8988T (cell line): ENCODE measurements at places on chromosomes 13 and 19.

DNA sequence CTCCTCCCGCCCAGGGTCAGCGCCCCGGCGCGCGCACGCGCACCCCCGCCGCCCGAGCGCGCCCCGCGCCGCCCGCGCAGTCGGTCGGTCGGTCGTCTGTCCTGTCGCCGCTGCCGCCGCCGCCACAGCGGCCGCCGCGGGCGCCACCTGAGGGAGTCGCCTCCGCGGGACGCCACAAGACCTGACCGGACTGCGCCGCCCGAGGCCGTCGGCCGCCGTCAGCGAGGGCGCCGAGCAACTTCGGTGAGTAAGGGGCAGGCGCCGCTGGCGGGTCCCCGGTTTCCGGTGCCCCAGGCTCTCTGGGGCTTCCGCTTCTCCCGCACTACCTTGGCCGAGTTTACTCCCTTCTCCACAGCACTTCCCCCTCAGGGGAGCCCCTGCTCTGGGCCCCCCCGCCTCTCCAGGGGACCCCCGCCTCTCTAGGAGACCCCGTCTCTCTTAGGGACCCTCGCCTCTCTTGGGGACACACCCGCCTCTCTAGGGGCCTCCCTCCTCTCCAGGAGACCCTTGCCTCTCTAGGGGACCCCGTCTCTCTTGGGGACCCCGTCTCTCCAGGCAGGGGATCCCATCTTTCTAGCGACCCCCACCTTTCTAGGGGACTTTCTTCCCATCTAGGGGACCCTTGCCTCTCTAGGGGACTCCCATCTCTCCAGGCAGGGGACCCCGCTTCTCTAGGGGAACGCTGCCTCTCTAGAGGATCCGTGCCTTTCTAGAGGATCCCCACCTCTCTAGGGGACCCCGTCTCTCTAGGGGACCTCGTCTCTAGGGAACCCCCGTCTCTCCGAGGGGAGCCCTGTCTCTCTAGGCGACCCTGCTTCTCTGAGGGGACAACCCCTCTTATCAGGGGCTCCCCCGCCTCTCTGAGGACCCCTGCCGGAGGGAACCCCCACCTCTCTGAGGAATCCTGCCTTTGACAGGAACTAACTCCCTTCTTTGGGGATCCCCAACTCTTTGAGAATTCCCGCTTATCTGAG lies 19.3 kb upstream of the GATAD2A start:
- DNase-seq: no peak

DNA sequence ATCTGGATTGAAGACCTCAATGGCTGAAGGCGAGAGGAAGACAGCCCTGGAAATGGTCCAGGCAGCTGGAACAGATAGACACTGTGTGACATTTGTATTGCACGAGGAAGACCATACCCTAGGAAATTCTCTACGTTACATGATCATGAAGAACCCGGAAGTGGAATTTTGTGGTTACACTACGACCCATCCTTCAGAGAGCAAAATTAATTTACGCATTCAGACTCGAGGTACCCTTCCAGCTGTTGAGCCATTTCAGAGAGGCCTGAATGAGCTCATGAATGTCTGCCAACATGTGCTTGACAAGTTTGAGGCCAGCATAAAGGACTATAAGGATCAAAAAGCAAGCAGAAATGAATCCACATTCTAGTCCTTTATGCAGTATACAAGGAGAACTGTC lies 1.2 kb downstream of the POLR1D start:
- DNase-seq: no peak

GRCh38 chr19:7908078-7908699 lies 4.5 kb downstream of the MAP2K7 start:
- no peak for DNase-seq

GRCh38 chr19:13160557-13160956 lies 10.3 kb downstream of the IER2 start:
- DNase-seq: no peak

DNA sequence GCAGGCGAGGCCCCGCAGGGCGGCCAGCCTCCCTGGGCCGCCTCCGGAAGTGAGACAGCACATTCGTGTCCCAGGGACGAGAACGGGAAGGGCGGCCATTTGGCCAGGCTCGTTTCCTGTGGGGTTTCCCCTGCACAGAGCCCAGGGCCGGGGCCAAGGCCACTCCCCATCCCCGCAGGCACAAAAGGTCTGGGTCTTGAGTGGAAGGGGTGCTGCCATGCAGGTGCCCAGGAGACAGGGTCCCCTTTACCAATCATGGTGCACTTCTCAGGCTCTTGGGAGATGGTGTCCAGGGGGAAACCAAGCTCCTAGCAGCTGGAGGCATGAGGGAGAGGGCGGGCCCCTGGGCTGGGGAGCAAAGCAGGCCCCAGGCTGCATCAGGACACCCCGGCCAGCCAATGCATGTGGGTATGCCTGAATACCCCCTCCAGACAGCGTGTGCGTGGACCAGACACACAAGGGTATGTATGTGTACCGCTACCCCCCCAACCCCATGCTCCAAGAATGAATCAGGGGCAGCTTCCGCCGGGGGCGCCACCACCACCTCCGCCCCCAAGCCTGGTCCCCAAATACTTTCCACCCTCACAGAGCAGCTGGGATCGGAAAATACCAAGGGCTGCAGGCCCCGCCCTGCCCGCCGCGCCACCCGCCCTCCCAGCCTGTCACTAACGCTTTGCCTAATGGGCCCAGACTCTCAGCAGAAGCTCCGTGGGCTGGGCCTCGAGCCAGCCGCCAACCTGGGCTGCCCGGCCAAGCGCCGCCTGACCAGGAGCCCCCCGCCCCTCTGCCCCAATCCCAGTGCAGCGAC lies 37.6 kb upstream of the NANOS3 start:
- DNase-seq: no peak

- DNase-seq: no peak
Measured at GRCh38 chr13:112001571-112001970, 65.4 kb upstream of the SOX1 start.

DNA sequence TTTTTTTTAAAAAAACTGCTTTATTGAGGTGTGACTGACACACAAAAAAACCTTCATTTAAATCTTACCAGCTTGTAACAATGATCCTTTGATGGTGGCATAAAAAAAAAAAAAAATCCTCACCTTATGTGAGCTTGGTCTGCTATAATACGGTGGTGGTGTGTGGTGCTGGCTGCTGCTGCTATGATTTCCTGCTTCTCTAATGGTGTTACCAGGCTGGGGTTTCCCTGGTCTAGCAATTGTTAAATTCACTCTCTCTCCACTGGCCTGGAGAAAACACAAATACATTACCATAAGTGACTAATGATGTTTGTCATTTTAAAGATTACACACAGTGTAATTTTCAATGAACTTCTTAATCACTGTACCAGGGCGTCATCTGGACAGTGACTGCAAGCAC lies 60.6 kb downstream of the LNX2 start:
- DNase-seq: no peak

DNA sequence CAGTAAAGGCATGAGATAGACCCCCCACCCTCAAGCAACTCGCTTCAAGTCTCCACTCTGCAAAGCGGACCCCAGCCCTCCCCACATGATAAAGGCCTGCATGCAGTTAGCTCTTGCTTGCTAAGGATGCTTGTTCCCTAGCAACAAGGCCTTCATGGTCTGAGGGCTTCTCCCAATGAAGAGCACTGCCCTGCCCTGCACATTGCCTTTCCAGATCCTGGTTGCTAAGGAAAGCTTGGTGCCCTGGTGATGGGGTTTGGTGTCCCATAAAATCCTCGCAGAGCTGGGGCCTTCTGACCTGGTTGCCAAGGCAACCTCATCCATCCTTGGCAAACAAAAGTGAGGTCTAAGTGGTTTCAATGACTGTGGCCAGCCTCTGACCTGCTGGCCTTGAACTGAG lies 6.0 kb downstream of the DBP start:
- no peak for DNase-seq

GRCh38 chr13:45587897-45588296 lies 27.6 kb downstream of the ERICH6B start:
- DNase-seq: no peak

DNA sequence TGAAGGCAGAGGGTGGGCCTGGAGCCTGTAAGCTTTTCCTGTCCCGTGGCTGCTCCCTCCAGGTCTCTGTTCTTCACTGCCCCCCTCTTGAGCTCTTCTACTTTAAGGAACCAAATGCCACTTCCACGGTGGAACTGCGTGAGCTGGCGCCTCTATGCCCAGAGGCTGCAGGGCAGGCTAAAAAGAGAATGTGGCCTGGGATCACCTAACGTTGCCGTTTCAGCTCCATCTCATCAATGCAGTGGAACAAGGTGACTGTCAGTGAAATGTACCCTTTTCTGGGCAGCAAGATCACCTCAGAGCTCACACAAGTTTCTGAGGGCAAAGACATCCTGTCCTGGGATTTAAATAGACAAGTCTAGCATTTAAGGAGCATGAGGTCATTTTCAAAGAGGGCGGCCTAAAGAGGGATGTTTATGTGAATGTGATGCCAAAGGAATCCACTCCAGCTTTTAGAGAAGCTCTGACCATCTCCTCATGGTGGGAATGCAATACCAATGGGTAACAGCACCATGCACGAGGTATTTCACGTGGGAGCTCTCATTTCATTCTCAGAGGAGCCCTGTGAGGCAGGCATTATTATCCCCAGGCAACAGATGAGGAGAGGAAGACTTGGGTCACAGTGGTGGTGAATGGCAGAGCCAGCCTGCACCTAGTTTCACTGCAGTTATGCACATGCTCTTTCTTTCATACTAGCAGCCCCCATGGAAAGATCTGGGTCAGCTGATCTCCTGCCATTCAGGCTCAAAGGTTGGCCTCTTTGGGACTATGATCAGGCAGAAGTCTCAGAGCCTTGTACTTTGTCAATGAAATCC lies 39.3 kb downstream of the RGCC start:
- DNase-seq: no peak

DNA sequence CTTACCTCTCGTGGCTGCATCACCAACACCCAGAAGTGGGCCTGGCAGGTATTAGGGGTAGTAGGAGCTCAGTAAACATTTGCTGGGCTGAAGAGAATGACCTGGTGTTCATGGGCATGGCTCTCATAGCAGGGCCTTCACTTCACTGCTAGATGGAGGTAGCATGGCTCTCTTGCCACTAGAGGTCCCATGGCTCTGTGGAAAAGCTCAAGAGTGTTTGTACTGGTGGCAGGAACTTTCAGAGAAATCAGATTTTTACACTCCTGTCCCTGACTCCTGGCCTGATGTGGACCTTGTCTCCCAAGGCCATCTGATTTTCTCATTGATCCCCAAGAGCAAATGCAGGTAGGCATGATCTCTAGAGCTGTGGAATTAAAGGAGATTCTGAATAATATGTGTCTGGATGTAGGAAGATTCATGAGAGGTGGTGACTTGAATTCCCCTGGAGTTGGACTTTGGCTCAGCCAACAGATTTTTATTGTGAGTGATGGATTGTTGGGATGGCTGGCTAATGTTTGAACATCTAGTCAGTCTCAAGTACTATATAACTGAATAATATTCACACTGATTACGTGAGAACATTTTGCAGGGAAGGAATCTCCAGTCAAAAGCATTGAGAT lies 5.7 kb downstream of the ZNF574 start:
- no peak for DNase-seq

DNA sequence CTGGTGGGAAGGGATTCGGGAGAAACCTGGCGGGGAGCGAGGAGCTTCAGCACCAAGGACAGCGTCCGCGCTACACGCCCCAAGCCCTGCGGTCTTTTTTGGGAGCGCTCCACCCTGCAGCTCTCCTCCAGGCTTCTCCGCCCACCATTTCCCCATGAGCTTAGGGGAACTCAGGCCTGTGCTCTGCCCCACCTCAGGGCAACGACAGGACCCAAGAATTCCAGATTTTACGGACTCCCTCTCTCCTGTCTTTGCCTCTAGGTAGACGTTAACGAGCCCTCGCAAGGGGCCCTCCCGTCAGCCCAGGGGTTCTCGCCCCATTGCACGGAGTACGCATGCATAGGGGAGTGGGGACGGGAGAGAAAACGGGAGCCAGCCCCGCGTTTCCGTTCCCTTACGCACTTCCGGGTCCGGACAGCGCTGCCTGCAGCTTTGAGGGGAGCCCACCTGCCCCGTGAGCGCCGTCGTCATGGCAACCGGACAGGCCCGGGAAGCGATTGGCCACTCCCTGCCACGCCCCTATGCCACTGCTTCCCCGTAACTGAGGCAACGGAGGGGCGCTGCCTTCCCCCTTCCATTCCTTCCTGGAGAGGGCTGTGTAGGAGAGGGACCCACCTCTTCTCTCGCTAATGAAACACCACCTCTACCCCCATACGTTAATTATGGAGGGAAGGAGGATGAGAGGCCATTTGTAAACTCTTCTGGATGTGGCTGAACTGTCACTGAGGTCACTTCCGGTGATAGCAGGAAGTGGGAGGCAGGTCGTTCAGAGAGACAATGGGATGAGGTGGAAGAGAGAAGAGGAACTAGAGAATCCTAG lies 20.8 kb downstream of the NOVA2 start:
- no peak for DNase-seq

DNA sequence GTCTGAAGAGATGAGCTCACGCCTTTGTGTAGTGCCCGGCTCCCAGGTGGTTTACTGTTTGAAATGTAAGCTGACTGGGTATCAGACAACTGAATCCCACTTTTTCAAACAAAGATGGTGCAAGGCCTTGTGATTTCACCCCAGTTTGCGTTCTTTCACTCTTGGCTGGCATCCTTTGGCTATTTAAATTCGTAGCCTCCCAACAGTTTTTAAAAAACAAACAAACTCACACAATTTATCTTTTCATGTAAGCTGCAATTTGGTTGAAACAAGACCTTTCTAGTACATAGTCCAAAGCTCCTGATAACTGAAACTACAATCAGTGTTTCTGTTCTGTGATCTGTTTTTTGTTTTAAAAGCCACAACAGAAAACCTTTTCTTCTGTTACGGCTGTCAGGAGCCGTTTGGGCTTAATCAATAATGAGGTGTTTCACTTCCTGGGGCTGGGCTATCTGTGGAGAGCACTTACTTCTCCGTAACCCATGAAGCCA lies 65.1 kb upstream of the NPAS1 start:
- DNase-seq: no peak

DNA sequence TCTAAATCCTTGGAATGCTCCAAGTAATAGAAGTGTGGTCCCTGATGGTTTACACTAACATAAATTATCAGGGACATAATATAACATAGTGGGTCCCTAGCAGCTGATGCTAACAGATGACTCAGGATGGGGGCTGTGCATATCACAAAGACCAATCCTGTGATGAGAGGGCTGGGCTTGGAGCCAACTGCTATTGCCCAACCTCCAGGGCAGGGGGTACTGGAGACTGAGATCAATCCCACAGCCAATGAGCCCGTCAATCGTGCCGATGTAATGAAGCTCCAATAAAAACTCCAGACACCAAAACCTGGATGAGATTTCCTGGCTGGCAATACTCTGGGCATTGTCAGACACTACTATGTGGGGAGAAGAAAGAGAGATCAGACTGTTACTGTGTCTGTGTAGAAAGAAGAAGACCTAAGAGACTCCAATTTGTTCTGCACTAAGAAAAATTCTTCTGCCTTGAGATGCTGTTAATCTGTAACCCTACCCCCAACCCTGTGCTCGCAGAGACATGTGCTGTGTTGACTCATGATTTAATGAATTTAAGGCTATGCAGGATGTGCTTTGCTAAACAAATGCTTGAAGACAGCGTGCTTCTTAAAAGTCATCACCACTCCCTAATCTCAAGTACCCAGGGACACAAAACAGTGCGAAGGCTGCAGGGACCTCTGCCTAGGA lies 33.4 kb downstream of the ABCC4 start:
- DNase-seq: no peak

GRCh38 chr13:110699148-110700145 lies 6.5 kb downstream of the CARS2 start:
- DNase-seq: no peak
